ENCODE measurements at places on chromosomes 11 and 22. TPM values are rescaled to one million over a fixed set of nuclear protein-coding genes. Genes with fewer than 3 reads are reported as not detected.

DNA sequence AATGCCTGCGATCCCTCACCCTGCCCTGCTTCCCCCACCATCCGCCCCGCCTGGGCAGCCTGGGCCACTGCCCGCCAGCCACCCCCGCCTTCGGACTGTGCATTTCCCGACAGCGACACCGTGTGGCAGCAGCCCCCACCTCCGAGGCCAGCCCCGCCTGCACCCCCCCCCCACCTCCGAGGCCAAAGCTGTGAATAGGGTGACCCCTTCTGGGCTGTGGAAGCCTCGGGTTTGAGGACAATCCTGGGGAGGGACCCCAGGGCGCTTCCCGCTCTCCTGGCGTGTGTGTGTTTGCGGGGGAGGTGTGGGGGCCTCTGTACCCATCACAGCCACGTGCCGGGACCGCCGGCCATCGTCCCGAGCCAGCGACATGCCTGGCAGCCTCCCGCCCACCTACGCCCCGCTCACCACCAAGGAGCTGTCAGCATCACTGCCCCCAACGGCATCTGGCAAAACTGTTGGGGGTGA, 33.8 kb upstream of the PPARA start:
- DNase-seq: peak; percentile 82
- H3K27ac ChIP-seq: peak overlapping the region; percentile 47
- H3K4me1 ChIP-seq: peaks cover 26% of the 10 kb centered on the region
- H3K27me3 ChIP-seq: no peaks in the 10 kb centered on the region
- H3K4me3 ChIP-seq: no peak overlapping the region
- peaks cover 30% of the 10 kb centered on the region for H3K36me3 ChIP-seq

- H3K4me1 ChIP-seq: no peaks in the 10 kb centered on the region
- H3K27me3 ChIP-seq: no peaks in the 10 kb centered on the region
- no peak for DNase-seq
- no peaks in the 10 kb centered on the region for H3K36me3 ChIP-seq
- no peak overlapping the region for H3K27ac ChIP-seq
Observed at GRCh38 chr11:58487170-58487569, 20.7 kb downstream of the OR5B21 start.

DNA sequence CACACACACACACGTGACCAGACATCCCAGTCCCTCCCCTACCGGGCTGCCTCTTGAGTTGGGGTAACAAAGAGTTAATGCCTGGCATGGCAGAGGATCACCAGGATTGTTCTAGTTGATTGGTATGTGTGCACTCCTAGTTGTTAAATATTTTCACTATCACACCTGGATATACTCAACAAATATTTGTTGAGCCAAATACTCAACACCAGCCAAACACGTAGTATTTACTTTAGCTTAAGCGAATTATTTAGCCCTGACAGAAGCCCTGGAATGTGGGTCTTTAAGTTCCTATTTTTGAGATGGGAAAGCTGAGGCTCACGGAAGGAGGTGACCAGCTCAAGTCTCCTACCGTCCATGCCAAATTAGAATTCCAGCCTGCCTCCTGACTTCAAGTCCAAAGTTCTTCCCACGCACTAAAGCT, 10.5 kb downstream of the CD3E start:
- no peaks in the 10 kb centered on the region for H3K36me3 ChIP-seq
- peaks cover 51% of the 10 kb centered on the region for H3K4me1 ChIP-seq
- no peak overlapping the region for H3K27ac ChIP-seq
- no peak overlapping the region for H3K4me3 ChIP-seq

- no peaks in the 10 kb centered on the region for H3K36me3 ChIP-seq
- no peak overlapping the region for H3K4me3 ChIP-seq
- no peak for DNase-seq
- H3K27ac ChIP-seq: peak overlapping the region; percentile 71
Observed at GRCh38 chr22:19843107-19843856, 11.4 kb downstream of the GNB1L start.

- no peak for DNase-seq
- H3K27me3 ChIP-seq: no peaks in the 10 kb centered on the region
- H3K4me1 ChIP-seq: peaks cover 17% of the 10 kb centered on the region
- no peak overlapping the region for H3K4me3 ChIP-seq
- no peaks in the 10 kb centered on the region for H3K36me3 ChIP-seq
Observed at GRCh38 chr22:25624476-25624875, 60.0 kb downstream of the GRK3 start.

GRCh38 chr11:477052-477715, 27.1 kb downstream of the PTDSS2 start:
- no peak overlapping the region for H3K27ac ChIP-seq
- H3K27me3 ChIP-seq: no peaks in the 10 kb centered on the region
- no peak for DNase-seq
- no peak overlapping the region for H3K4me3 ChIP-seq

- no peaks in the 10 kb centered on the region for H3K27me3 ChIP-seq
- DNase-seq: no peak
- H3K36me3 ChIP-seq: no peaks in the 10 kb centered on the region
- no peak overlapping the region for H3K27ac ChIP-seq
- no peak overlapping the region for H3K4me3 ChIP-seq
- H3K4me1 ChIP-seq: peaks cover 4% of the 10 kb centered on the region
Observed at GRCh38 chr11:86570451-86570850, 102.0 kb downstream of the ME3 start.

The SHANK3 gene
- total RNA-seq: 42.9 TPM

The SGSM1 gene
- total RNA-seq: 2.8 TPM

The TMEM191C gene
- total RNA-seq: 1.6 TPM
